ENCODE measurements at places on chromosomes 4 and X.

DNA sequence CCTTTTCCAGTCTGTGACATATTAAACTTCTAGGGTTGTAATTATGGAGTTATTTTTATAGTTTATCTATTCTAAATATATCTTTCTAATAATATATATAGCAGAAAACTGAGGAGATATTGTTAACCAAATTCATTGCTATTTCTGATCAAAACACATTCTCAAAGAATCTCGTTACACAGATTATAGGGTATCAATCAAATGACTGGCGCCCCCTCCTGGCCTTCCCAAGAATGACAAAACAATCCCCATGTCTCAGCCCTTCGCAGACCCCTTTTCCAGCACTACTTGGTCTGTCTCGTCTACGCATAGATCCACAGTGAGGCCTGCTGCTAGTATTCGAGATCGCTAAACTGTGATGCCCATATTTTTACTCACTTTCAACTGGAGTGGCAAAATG, 209.3 kb downstream of the GPC3 start:
- DNase-seq = no peak

DNA sequence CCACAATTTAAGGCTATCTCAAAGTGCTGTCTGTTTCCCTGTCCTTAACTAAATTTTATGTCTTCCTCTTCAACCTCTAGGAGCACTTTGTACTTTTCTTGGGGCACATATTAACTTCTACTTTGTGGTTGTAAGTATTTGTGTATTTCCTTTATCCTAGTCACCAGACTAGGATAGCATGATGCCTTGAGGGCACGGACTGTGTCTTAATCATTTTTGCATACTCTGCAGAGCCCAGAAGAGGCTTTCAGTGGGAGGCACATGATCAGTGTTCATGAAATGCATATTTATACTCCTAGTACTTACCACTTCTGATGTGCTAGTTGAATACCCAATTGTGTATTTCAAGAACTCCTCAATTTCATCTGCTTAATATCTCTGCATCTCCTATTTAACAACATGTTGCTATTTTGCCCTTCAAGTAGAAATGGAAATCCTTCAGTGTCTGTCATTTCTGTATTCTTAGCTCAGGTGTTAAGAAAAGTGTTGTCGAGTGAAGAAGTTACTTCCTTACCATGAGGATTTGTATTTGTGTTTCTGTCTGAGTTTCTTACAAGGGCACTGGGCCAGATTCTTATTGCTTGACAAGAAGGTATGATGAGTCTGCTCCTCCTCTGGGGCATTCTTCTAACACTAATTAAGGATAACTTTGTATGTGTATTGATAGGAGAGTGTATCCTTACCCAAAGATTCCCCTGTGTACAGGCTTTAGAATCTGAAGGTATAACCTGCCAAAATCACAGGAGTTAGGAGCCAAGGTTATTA, 28.3 kb upstream of the PGRMC2 start:
- DNase-seq = no peak

DNA sequence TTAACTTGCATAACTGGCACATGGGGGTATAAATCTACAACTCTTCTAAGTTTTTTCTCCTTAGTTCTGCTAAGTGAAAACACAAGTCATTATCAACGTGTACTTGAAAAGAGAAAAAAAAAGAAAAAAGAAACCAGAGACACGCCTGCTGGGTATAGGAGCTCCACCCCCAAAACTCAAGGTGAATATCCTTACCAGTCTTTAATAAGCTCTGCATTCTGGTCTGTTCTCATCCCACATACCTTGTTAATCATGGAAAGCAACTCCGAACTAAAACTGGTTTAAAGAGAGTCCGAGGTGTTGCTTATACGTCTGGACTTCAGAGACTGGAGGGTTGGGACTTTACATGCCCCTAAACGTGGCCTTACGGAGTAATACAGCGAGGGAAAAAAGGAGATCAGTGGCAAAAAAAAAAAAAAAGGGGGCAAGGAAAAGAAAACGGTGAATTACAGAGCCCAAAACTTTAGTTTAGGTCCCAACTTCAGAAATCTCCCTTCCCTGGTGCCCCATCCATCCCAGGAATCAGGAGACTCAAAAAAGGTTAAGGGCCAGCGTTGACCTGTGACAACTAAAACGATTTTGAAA, 1.0 kb downstream of the PGRMC2 start:
- DNase-seq = no peak

DNA sequence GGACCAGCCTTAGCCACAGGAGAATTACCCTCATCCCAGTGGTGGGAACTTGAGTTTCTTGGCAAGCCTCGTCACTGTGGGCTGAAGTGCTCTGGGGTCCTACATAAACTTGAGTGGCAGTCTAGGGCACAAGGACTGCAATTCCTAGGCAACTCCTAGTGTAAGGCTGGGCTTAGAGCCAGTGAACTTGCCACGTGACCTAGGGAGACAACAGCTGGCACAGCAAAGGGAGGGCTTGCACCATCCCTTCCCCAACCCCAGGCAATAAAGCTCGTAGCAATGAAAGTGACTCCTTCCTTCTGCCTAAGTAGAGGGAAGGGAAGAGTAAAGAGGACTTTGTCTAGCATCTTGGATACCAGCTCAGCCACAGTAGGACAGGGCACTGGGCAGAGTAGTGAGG, 81.8 kb downstream of the TEX11 start:
- DNase-seq = no peak

- DNase-seq = no peak
Observed at GRCh38 chrX:108072746-108073145, 18.6 kb downstream of the PSMD10 start.

- no peak for DNase-seq
Observed at GRCh38 chr4:61239250-61239649, 39.1 kb downstream of the ADGRL3 start.

GRCh38 chr4:76601791-76602190, 166.8 kb downstream of the SHROOM3 start:
- no peak for DNase-seq

DNA sequence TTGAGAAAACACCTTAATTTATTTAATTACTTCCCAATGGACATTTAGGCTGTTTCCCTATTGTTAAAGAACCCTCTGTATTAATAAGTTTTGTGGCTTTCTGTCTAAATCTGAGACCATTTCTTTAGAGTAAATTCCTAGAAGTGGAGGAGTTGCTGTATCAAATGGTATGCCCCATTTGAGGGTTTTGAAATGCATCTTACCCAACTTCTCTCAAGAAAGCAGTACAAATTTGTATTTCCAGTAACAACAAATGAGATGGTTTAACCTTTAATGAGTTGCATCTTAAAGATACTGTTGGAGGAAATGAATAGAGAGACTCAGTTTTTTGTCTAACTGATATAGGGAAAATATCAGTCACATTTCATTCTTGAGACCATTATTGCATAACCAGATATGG, 70.5 kb upstream of the CBLL2 start:
- no peak for DNase-seq

DNA sequence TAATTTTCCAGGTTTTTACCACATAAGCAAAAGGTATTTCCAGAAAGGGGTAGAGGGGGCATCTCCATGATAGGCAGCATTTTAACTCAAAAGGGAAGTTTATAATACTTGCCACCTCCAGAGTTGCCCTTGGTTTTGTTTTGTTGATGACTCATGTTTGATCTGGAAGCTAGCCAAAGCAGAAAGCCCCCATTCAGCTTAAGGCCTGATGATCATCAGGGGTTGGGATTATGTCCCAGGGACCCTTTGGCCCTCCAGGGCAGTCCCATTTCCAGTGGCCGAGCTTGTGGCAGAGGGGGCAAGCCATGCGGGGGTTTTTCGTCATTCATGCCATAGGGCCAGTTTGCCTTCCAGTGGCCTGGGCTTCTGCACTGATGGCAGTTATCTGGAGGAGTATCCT, 143.0 kb upstream of the PLAC1 start:
- no peak for DNase-seq

GRCh38 chrX:155069414-155069813, 1.5 kb downstream of the CMC4 start:
- no peak for DNase-seq

DNA sequence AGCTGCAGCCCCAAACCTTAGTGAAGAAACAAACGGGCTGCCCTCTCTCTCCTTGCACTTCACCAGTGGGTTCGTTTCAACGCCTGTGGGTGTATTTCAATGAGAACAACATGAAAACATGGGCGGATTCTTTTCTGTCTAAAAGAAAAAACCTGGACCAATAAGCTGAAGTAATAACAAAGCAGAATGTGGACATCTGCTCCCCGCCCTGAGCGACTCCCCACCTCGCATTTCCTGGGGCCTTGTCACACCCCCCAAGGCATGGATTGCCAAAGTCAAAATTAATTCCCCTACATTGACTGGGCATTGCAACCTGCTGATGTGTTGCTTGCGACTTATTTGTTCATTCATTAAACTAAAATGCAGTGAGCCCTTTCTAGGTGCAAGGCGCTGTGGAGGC, 142.9 kb downstream of the BCOR start:
- no peak for DNase-seq

GRCh38 chr4:84901173-84901572, 65.3 kb downstream of the WDFY3 start:
- no peak for DNase-seq

DNA sequence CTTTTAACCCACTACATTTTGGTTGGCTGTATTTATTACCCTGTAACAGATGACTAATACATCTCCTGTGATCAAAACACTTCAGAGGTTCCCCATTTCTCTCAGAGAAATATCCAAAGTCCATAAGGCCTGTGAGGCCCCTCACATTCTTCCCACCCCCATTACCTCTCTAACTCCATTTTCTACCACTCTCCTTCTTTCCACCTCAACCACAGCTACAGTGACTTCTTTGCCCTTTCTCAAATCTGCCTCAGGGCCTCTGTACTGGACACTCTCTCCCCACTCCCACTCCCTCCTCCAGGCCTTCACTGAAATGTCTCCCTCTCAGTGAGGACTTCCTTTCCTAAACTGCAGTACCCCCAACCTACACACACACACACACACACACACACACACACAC, 8.4 kb upstream of the TMEM144 start:
- no peak for DNase-seq

DNA sequence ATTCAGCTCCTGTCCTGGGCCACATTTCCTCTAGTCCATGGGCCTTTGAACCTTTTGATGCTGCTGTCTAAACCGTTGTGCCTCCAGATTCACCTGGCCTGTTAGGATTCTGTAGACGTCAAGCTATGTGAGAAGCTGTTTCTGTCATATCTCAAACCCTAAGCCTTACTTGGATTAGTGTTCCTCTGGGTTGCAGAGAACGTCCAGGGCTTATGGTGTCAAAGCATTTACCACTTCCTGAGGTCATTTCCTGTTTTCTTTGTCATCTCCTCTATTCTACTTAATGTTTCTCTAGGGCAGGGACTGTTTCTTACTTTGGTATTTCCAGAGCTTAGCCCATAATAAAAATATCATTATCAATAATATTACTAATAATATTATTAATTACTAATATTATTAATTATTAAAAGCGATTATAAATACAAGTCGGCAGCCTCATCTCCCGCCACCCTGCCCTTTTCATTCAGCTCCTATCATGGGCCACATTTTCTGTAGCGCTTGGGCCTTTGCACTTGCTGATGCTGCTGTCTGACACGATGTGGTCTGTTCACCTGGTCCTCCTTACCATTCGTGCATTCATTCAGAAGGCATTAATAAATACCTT, 19.1 kb downstream of the PRIMPOL start:
- DNase-seq = no peak

DNA sequence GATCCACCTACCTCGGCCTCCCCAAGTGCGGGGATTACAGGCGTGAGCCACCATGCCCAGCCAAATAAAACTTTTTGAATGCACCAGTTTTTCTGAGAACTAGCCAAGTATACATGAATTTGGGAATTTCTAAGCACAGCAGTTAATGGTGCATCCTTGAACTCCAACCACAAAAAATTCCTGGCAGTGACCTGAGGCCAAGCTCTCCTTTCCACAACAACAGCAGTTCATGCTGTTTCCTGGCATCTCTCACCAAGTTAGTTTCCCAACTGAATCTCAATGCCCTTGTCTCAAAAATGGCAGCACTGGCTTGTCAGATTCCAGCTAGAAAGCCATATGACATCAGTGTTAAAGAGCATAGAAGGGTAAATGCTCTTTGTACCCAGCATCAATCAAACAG, 15.9 kb upstream of the XKRX start:
- peak; percentile 1 for DNase-seq

DNA sequence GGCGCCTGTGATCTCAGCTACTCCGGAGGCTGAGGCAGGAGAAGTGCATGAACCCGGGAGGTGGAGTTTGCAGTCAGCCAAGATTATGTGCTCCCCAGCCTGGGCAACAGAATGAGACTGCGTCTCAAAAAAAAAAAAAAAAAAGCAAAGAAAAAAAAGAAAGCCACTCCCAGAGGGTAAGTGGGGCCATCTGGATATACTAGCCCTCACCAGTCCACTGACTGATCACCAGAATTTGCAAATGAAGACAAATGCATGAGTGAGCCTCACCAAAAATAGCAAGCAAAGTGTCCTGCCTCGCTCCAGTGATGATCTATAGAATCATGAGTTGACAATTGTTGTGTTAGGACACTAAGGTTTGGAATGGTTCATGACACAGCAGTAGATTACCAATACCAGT, 47.6 kb downstream of the ZFP42 start:
- DNase-seq = no peak

DNA sequence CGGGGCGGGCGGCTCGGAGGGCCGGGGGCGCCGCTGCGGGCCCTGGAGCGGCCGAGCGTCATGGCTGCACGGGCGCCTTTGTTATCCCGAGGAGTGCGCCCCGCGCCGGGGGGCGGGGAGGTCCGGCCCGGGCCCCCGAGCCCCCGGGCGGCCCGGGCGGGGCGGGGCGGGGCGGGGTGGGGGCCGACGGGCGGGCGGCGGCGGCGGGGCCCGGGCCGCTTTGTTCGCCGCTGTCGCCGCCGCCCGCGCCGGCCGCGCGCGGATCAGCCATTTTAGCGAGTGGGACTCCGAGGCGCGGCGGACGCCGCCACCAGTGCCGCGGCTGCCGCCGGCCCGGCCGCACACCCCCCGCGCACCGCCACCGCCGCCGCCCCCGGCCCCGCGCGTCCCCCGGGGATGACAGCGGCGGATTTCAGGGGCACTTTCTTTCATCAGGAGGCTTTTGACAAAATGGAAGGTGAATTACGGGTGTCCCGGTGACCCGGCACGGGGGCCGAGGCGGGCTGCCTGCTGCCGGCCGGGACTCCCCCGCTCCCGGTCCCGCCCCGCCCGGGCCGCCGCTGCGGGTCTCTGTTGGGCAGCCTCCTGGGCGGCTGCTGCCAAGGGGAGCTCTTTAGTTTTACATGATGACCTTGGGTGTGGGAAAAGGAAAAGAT, 1.2 kb downstream of the HMGB3 start:
- DNase-seq = no peak

DNA sequence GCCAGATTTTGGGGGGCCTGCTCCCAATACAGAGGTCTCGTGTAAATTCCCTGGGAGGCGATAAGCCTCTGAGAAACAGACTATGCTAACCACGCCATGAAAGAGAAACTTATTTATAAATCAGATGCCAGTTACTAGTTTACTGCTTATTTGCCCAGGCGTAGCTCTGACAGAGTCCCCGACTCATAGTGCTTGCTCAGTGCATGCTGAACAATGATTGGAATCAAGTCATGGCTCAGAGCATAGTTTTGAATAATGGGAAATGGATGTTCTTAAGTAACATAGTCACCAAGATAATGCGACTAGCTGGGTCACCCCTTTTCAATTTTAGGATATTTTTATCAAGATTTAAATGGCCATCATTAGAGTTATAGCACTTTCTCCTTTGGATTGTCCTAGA, 39.9 kb downstream of the HTT start:
- no peak for DNase-seq

- no peak for DNase-seq
Observed at GRCh38 chrX:110462957-110463356, 104.3 kb downstream of the RTL9 start.

Measured in brain pericyte (primary cell).